ENCODE measurements at places on chromosomes 4 and X.

GRCh38 chr4:16820329-16820728, 78.1 kb downstream of the LDB2 start:
- no peak for DNase-seq

- DNase-seq, result no peak
These were observed 33.1 kb upstream of the CYP4V2 start for GRCh38 chr4:186158021-186158813.

- DNase-seq, result no peak
These were observed 1742.8 kb downstream of the PCDH7 start for GRCh38 chr4:32462944-32463343.

GRCh38 chrX:92241249-92241648, 462.1 kb downstream of the PCDH11X start:
- DNase-seq, result no peak

DNA sequence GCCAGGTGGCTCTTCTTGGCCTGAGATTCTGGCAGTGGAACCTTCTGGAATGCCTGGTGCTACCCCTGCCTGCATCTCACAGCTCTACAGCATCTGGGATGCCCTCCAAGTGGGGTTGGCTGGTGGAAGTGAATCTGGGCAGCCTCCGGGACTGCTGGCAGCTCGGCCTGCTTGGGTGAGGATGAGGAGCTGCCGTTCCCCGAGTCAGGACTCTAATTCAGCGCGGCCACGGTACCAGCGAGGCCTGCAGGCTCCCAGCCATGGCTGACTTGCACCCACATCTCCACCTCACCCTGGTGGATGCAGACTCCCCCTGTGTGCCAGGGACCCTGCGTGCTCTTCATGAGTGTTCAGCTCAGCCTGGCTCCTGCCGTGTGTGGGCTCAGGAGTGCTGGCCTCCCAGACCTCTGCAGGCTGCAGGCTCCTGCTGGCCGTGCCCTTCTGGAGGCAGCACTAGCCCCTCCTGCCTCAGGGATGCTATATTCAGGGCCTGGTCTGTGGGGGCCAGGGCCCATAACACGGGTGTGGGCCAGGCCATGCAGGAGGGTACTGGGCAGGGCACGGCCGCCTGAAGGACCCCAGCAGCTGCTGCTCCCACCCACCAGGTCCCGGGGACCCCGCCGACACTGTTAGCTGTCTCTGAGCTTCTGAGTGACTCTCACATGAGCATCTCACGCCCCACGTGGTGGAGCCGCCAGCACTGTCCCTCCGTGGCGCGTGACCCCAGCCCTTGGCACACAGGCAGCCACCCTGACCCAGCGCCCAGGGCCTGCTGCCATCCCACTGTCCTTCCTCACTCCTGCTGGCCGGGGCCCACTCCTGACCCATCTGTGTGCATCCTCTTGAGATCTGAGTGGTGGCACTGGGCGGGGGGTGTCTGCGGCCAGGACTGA, 10.6 kb downstream of the UVSSA start:
- DNase-seq, result no peak

GRCh38 chrX:20527558-20528011, 260.9 kb upstream of the RPS6KA3 start:
- no peak for DNase-seq

GRCh38 chrX:54042609-54043021, 1.7 kb downstream of the PHF8 start:
- no peak for DNase-seq
